ENCODE measurements at places on chromosomes 7 and 10.
A peak's percentile ranks its signal among the peaks of the same experiment; 100 is the strongest.

DNA sequence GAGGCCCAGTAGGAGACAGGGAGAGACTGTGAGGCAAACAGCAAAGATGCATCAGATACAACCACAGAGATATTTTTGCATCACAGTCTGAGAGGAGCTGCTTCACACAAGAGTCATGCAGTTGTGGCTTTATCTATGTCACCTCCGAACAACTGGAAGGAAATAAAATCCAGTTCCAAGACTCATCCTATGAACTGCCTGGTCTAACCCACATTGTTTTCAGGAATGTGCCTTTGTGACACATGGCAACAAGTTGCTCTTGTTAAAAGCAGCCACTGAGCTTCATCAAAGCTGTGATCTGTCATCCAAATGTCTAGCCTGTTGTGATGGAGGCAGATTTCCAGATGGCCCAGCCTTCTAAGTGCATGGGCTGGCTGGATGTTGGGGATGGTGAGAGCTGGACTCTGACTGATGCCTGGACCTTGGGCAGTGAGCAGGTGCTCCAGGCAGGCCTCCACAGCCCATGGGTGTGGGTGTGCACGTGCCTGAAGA, 255.0 kb downstream of the BMPER start:
- DNase-seq = no peak

GRCh38 chr10:6283655-6284054, 80.9 kb downstream of the PFKFB3 start:
- DNase-seq = no peak

DNA sequence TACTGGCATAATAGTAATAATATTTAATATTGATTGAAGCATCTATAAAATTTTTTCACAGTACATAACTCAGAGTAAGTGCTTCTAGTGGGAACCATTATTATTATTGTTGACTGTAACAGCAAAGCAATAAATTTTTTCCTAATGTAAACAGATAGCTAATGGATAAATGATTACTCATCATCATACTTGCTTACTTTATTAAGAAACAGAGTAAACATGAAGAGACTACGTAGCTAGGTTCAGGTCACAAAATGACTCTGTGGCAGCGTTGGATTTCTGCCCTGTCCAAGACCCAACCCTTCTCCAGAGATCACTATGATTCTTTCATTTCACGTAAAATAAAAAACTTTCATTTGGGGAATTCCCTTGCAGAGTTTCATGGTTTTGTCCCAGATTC, 8.3 kb upstream of the ABCB5 start:
- no peak for DNase-seq

DNA sequence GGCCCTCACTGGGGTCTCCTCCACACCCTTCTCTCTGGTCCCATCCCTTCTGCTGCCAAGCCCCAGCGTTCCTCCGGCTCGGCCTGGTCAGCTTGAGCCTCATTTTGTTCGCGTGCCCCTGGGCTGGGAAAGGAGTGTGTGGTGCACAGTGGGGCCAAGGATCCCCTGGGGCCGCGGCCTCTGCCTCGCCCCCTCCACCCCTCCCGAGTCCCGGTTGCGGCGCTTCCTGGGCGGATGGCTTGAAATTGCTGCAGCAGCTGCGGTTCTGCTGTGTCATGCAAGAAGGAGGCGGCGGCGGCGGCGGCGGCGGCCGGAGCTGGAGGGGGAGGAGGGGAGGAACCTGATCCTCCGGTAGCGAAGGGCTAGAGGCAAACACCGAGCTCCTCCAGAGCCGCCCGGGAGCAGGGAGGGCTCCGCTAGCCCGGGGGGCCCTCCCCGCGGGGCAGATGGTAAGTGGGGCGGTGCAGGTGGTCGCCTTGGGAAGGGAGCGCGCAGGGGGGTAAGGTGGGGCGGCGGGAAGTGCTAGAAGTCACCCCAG, 217.8 kb upstream of the MKLN1 start:
- peak; percentile 53 for DNase-seq

DNA sequence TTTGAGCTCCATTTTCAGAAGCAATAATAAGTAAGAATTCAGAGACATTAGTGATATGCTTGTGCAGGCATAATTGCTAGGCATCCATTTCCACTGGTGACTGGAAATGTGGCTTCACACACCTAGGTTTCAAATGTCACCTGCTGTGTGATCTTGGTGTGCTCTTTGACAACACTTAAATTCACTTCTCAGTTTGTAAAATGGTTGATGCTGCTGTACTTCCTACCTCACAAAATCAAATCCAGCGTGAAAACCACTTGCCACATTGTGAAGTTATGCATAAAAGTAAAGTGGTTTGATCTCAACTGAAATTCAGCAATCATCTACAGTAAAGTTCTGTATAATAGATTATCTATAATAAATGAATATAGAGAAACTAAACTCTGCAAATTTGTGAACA, 82.4 kb downstream of the APBB1IP start:
- DNase-seq = no peak

- no peak for DNase-seq
Measured at GRCh38 chr10:4214908-4215307, 429.9 kb upstream of the KLF6 start.

DNA sequence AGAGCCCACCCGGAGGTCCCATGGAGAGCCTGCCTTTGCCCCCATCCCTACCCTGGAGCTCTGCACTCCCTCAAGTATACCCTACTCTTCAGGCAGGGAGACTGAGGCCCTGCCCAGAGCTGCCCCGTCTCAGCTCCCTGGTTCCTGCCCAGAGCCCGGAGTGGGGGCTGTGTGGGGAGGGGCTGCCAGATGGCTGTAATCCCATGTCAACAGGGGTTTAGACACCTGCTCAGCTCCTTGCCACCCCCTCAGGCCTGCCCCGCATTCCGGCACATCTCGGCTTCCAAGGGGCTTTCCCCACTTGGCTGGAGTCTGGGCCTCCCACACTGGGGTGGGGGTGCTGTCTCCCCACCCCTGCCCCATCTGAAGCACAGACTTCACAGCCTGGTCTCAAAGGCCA, 20.9 kb upstream of the LFNG start:
- DNase-seq = no peak

DNA sequence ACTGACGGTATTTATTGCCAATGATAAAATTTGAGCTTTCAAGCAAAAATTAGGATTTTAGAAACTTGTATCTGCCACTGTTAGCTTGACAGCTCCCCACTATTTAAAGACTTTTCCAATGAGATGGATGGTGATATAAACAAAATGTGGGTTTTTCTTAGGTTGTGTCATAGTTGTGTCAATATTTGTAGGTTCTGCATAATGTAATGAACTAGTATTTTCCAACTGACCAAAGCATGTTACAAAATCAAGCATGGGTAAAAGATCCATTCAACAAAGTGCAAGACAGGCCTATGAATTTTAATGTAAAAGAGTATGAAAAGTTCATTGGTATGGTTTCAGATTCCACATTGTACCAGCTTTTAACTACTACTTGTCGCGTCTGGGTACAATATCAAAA, 165.6 kb downstream of the SKAP2 start:
- no peak for DNase-seq

DNA sequence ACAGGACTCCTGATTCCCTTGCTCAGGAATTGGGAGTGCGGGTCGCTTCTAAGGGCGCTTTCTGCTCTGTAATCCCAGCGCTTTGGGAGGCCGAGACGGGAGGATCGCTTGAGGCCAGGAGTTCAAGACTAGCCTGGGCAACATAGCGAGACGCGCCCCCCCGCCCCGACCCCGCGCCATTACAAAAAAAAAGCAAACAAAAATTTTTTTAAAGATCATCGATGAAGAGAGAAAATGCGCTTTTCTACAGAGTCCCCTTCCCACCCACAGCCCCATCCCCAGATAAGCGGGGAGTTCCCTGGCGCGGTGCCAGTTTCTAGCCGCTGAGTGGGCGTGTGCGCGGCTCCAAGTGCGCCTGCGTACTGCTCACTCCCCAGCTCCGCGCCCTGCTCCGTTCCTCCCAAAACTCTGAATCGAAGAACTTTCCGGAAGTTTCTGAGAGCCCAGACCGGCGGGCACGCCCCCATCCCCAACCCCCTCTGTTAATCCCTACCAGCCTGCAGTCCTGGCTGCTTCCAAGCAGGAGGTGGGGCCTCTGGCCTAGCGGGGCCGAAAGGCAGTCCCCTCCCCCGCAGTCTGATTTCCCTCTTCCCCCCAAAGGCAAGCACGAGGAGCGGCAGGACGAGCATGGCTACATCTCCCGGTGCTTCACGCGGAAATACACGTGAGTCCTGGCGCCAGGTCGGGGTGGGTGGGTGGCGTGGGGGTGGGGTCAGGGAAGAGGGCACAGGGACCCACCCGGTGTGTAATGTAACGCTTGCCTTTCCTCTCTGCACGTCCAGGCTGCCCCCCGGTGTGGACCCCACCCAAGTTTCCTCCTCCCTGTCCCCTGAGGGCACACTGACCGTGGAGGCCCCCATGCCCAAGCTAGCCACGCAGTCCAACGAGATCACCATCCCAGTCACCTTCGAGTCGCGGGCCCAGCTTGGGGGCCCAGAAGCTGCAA, 1.0 kb downstream of the HSPB1 start:
- peak; percentile 88 for DNase-seq

- no peak for DNase-seq
Measured at GRCh38 chr10:90321132-90321816, 536.6 kb downstream of the HTR7 start.

DNA sequence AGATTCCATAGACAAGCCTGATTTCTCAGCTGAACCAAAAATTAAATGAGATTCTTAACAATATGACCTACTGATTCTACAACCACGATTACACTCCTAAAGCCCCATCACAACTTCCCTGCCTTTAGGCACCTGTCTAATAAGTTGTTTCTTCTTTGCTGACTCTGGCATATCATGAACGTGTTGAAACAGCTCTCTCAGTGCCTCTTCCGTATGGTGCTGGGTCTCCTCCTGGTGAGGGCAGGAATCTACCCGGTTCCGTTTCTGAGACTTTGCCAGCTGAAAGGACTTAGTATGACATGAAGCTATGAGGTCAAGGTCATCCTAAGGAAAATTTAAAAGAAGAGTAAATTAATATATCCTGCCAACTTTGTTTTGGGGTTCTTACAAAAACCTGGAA, 48.6 kb downstream of the ARHGAP19 start:
- DNase-seq = no peak

DNA sequence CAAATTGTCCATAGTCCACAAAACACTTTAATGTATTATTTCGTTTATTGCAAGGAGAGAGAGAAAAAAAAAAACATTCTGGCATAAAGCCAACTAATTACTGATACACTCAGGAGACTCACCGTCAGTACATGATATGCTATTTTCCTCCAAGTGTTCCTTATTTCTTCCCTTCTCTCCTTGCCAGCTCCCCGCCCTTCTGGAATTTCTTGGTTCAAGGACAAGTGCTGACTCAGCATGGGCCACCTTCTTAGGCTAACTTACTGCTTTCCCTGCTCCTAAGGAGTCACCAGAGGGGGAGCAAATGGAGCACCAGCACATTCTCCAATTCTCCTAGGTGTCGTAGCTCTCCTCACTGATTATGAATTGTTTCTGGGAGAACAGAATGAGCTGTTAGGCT, 133.8 kb upstream of the HDAC9 start:
- DNase-seq = no peak

GRCh38 chr10:76303682-76304316, 872.4 kb downstream of the LRMDA start:
- DNase-seq = no peak

DNA sequence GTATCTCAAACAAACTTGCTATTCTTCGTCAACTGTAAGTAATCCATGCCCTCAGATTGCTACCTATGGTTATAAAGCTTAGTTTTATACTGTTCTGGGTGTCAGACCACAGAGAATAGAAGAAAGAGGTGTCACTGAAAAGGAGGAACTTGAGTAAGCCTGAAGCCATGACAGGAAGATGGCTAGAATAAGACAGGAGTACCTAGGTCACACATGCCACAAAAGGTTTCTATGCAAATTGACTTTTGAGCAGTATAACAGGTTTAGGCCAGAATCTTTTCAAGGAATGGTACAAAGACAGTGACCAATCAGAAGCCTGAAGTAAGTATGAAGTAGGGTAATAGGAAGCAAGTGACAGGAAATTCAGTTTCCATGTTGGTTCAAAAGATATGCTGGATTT, 23.5 kb downstream of the FBXW4 start:
- DNase-seq = no peak

DNA sequence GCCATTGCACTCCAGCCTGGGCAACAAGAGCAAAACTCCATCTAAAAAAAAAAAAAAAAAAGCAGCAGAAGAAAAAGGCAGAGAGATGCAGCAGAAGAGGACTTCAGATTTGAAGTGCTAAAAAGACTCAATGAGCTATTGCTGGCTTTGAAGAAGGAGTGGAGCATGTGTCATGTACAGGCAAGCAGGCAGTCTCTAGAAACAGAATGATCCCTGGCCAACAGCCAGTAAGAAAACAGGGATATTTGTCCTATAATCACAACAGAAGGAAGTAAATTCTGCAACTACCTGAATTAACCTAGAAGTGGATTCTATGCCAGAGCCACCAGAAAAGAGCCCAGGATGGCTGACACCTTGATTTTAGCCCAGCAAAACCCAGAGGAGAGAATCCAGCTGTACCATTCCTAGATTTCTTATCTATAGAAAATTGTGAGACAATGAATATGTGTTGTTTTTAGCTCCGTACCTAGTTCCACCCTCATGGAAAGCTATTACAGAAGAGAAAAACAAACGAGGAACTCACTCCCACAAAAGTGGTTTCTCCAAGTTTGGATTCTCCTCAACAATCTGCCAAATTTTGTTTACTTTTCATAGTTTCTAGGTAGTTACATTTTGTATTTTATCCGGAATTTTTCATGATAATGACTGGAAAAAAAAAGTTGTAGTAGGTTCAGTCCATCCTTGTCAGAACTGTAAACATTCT, 198.2 kb upstream of the GNAI1 start:
- no peak for DNase-seq

DNA sequence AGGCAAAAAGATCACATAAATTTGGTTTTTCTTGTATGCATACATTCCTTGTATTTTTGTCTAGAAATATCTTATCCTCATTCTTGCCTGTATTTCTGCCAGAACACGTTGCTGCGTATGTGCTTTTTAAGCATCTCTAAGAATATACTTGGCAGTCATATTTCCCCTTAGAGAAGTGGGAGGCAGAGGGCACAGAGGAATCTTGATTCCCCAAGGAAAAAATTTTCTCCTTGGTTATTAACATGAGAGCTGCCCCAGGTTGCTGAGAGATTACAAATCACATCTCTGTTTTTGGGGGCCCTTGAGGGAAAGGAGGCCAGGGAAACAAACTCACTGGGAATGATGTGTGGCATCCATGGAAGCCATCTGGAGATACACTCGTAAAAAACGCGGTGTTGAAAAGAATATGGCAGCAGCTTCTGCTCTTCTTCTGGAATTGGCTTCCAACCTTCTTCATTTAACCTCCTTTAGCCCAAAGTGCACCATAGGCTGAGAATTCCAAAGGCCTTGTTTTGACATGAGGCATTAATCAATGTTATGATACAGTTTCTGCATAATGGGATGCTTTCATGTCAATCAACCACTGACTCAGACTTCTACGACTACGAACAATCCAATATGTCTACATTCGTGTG, 684.3 kb upstream of the SORCS1 start:
- DNase-seq = no peak
